Activated CD4-positive, alpha-beta T cell treated with anti-CD3 and anti-CD28 coated beads for 1 hour (primary cell): ENCODE measurements at places on chromosomes 5 and 9.

DNA sequence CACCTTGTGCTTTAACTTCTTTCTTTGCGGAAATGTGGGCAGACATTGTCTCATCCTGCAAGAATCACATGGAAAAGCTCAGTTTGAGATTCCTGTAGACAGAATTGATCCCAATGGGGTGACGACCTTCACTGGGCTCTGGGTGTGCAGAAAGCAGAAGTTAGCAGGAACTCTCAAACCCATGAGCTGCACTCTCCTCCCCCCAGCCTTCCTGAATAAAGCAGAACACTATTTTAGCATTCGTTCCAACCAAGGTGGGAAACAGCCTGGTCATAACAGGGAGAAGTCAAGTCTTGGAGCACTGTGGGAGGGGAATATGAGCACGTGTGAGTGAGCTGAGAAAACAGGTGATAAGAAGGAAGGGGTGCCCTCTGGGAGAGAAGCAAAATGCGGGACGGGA is 87.4 kb upstream of the FER start:
- DNase-seq, result no peak

- no peak for DNase-seq
These were observed 18.7 kb upstream of the CARNMT1 start for GRCh38 chr9:75046725-75047345.

GRCh38 chr9:80554301-80554700 is 982.5 kb downstream of the TLE4 start:
- DNase-seq, result no peak

GRCh38 chr5:111509119-111509518 is 3.2 kb downstream of the STARD4 start:
- DNase-seq, result no peak

DNA sequence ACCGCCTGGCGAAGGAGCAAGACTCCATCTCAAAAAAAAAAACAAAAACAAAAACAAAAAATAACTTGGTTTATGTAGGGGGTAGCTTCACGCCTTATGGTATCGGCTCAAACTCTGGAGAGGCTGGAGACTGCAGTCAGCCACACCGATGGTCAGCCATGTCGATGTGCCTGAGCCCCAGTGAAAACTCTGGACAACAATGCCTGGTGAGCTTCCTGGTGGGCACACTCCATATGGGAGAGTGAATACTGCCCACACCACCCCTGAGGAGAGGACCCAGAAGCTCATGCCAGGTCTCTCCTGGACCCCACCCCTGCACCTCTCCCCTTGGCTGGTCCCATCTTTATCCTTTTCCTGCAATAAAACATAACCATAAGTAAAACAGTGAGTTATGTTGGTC is 19.6 kb downstream of the IPPK start:
- no peak for DNase-seq

DNA sequence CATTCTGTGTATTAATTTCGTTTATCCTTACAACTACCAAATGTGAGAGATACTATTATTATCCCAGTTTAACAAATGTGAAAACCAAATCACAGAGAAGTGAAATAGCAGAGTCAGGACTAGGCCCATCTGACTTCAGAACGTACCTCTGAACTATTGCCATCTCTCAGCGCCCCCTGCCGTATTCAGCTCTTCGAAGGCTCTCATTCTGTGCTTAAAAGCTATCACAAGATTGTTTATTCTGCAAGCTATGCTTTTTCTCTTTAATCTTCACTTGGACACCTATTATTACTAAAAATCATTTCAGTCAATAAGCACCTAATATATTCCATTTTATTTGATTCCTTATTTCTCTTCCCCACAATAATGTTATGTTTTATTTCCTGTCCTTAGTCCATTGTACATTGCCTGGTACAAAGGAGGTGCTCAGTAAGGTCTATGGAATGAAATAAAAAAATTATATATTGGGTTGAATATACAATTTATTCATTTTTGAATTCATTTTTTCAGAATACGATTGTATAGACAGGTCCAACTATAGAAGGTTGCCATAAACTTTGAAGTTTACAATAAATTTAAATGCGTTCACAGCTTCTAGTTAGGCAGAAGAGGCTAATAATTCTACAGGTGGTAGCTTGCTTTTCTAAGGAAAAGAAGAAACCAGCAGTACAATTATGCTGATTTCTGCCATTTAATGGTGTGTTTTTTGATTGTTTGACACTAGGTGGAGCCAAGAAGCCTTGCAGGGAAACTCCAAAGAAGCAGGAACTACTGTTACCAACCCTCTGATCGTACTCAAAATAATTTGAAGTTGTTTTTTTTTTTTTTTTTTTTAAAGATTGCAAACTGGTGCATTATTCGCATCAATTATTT is 202.2 kb upstream of the DMRTA1 start:
- no peak for DNase-seq

DNA sequence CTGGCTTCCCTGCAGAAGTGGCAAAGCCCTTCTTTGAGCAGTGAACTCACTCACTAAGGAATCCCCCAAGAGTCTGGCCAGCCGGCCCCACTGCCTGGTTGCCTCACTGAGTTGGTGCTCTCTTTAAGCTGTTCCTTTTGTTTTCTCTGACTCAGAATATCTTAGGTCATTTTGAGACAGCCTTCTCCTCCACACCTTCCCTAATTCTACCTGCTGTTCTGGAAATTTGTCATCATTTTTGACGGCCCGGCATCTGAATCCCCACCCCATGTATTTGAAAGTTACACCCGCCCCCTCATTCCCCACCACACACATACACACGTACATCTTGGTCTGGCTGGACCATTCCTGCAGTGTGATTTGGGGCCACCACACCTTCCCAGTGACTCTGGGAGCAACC is 41.8 kb downstream of the FGF1 start:
- no peak for DNase-seq

DNA sequence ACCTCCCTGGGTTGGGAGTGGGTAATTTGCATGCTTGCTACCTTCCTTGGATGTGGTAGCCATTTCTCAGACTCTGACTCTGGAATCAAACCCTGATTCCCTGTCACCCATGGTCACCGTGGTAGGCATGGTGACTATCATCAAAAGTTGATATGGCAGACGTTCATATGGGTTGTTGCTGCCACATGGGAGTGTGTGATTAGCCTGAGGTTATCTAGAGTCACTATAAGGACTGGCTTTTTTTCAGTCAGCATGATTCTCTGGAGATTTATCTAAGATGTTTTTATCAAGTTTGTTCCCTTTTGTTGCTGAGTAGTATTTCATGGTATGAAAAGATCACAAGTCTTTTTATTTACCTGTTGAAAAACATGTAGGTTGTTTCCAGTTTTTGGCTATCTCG is 7.0 kb downstream of the RCL1 start:
- no peak for DNase-seq

DNA sequence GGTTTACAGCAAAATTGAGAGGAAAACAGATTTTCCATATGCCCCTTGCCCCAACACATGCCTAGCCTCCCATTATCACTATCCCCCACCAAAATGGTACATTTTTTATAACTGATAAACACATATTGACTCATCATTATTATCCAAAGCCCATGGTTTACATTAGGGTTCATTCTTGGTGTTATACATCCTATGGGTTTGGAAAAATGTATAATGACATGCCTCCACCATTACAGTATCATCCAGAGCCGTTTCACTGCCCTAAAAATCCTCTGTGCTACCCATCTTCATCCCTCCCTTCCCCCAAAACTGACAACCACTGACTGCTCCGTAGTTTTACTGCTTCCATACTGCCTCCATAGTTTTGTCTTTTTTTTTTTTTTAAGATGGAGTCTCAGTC is 111.1 kb downstream of the ACTL7B start:
- no peak for DNase-seq

DNA sequence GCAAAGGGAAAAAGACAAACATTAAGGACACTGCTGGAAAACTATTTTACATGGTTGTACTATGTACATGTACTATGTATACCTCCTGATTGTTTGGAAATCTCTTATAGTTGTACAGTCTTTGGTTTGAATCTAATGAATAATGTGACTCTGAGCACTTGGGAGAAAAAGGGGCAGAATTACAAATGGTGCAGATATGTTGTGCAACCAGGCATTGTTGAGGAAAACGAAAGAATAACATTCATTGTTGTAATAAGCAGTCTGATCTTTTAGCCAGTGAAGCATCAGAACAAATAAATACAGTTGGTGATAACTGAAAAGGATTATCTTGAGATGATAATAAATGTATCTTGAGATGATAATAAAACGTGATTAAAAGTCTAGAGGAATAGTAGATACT is 87.2 kb downstream of the CSNK1G3 start:
- no peak for DNase-seq

- DNase-seq, result no peak
These were observed 193.1 kb downstream of the ADAMTS6 start for GRCh38 chr5:65288657-65289056.

DNA sequence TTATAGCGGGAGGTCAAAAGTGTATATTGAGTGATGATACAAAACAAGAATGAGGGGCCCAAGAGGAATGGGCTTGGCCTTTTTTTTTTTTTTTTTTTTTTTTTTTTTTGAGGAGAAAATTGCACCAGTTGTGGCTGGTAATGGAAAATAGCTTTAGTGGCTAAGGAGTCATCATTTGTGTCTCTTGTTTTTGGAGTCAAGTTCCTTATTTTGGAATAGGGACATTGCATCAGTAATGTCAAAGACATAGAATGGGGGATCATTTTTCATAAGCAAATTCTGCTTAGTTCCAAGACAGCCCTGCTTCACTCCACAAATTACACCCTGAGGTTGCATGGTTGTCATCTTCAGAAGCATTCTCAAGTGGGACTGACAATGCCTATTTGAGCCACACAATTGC is 137.4 kb downstream of the STK32A start:
- DNase-seq, result no peak

GRCh38 chr5:110361471-110361870 is 365.0 kb downstream of the TMEM232 start:
- no peak for DNase-seq

GRCh38 chr5:42583322-42583721 is 160.1 kb downstream of the GHR start:
- DNase-seq, result no peak

- DNase-seq, result no peak
These were observed 25.8 kb upstream of the FRRS1L start for GRCh38 chr9:109192732-109193361.

DNA sequence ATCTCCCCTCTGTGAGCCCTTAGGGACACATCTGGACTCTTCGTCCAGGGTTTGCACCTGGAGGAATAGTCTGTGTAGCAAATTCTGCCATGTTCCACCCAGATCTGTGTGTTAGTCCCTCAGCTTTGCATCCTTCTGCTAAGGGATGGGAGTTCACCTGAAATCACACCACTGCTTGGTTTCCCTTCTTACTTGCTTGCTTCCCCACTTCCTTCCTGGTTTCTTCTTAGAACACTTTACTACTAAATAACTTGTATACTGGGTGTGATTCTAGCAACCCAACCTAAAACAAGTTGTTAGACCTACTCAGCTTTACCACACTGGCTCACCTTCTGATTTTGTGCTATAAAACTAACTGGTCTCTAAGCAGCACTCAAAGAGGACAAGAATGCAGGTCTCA is 202.6 kb upstream of the MAP3K1 start:
- no peak for DNase-seq

GRCh38 chr9:118652258-118652657 is 717.0 kb downstream of the BRINP1 start:
- DNase-seq, result no peak

DNA sequence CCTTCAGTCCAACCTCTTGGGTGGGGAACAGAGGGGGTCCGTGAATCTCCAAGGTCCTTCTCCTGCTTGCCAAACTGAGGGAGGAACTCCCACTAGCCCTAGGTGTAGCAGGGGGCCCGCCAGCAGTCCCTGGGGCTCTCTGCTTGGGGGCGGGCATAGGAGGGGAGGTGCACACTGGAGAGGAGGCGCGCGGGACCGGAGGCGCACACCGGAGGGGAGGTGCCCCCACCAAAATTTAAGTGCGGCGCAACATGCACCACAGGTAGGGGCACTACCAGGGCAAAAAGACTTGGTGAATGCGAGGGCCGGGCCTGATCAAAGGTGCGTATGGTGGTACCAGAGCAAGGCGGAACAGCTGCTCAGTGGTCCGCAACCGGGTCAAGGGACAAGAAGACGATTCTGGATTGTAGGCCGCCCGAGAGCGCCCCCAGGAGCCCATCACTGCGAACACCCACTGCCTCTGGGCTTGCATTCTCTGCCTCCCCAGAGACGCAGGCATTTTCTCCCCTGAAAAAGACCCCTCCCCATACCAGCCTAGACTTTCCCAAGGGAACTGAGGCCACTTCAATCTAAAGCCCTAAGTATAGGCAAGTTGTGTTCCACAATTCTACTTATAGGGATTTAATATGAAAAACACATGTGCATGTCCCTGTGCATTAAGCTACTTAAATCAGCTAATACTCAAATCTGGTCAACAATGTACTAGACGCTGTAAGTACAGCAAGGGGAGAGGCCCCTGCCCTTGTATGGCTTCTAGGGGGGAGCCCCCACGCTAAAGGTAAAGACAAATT is 50.6 kb downstream of the TGFBI start:
- no peak for DNase-seq

GRCh38 chr5:95178046-95178651 is 106.7 kb downstream of the MCTP1 start:
- no peak for DNase-seq

- no peak for DNase-seq
These were observed 69.4 kb downstream of the TRPC7 start for GRCh38 chr5:136295914-136296313.

DNA sequence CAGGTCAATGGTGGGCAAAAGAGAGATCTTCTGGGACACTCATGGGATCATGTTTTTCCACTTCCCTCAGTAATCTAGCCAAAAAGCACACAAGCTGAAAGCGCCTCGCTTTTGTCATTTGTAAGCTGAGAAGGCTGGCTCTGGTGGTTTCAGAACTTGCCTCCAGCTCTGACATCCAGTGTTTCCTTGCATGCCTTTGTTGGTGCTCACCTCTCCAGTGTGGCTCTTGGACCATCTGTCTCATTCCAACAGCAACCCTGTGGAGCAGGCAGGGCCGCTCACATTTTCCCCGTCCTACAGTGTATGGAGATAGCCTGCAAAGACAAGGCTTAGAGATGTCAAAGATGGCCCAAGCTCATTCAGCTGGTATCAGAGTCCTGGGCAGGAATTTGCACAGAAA is 160.8 kb upstream of the KLF4 start:
- no peak for DNase-seq

DNA sequence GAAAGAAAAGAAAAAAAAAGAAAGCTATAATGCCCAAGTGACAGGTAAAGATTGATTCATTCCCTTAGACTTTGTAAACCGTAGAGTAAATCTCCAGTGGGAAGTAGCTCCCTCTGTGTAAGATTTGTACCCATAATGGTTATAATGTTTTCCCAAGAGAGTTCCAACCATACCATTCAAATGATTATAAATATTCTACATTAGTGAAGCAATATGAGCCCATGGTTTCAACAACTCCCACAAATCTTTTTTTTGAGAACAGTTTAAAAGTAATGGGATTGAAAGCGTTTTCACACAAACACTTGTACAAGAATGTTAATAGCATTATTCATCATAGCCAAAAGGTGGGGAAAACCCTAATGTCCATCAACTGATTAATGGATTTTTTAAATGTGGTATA is 58.0 kb downstream of the GRAMD2B start:
- DNase-seq, result no peak
